ENCODE measurements at places on chromosomes 11 and 22.

- DNase-seq, result no peak
Measured at GRCh38 chr22:19238900-19239299, 52.6 kb downstream of the CLTCL1 start.

DNA sequence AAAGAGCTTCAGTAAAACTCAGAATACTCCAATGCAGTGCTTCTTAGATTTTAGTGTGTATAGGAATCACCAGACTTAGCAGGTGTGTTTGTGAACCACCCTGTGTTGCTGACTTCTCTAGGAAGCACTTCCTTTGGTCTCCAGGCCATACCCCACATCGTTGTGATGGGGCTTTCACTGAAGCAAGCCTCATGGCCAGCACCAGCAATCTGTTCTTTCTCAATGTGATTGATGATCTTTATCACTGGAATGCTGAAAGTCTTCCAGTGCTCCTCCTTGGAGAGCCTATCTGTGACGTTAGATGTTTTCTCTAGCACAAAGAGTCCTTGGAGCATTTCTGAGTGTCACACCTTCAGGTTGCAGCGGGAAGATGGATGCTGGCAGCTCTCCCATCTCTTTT, 280.5 kb downstream of the DDX10 start:
- no peak for DNase-seq

- no peak for DNase-seq
Measured at GRCh38 chr11:113628912-113629311, 77.2 kb downstream of the TMPRSS5 start.

GRCh38 chr11:35412285-35412684, 7.1 kb downstream of the SLC1A2 start:
- peak; percentile 56 for DNase-seq

GRCh38 chr11:77886401-77886800, 65.5 kb downstream of the AAMDC start:
- DNase-seq, result no peak

- DNase-seq, result no peak
Measured at GRCh38 chr11:125588505-125588904, 4.1 kb upstream of the STT3A start.

DNA sequence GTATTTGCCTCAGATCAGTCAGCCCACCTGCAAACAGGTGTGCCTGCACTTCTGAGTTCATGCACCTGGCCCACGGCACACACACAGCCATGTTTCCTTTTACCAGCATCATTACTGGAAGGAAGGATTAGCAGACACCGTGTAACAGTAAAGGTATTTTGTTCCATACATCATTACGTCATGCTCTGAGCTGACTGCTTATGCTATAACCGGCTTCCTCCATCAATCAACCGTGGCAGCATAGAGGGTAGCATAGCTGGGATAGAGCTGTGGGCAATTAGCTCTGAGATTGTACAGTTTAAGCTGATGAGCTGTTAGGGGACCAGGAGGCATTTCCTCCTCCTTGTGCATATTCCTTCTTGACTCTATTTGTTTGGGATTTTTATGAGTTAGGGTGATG, 102.4 kb downstream of the ME3 start:
- no peak for DNase-seq

GRCh38 chr11:123211981-123212380, 16.9 kb upstream of the CLMP start:
- DNase-seq, result no peak

- DNase-seq, result peak; percentile 86
Measured at GRCh38 chr22:50627642-50628542, at the start of gene ARSA. Gene ARSA, minus strand, starts transcription at chr22:50628152. Its CDS starts 373 bp downstream, at chr22:50627779.

- peak; percentile 83 for DNase-seq
Measured at GRCh38 chr11:10322830-10323792, 18.2 kb downstream of the ADM start.

DNA sequence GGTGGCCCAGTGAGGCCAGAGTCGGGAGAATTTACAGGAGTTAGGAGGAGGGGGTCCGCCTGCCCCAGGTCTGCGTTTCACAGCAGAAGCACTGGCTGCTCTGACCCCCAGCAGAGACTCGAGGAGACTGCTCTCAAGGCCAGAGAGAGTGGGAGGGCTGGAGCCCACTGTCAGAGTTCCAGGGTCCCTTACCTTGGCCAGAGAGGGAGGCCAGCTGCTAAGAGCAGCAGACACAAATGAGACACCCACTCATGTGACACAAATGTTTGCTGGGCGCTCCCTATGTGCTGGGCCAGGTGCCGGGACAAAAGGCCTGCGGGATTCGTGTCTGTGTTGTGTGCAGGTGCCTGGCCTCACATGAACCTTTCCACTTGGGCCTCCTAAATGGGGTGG, 2.8 kb upstream of the TNFRSF13C start:
- no peak for DNase-seq

GRCh38 chr11:83004746-83005556, 66.7 kb downstream of the RAB30 start:
- DNase-seq, result no peak

GRCh38 chr11:36594316-36594989, at the start of gene IFTAP:
Gene IFTAP, plus strand, starts transcription at chr11:36594502. Its CDS starts 15,602 bp downstream, at chr11:36610104.
- peak; percentile 98 for DNase-seq

DNA sequence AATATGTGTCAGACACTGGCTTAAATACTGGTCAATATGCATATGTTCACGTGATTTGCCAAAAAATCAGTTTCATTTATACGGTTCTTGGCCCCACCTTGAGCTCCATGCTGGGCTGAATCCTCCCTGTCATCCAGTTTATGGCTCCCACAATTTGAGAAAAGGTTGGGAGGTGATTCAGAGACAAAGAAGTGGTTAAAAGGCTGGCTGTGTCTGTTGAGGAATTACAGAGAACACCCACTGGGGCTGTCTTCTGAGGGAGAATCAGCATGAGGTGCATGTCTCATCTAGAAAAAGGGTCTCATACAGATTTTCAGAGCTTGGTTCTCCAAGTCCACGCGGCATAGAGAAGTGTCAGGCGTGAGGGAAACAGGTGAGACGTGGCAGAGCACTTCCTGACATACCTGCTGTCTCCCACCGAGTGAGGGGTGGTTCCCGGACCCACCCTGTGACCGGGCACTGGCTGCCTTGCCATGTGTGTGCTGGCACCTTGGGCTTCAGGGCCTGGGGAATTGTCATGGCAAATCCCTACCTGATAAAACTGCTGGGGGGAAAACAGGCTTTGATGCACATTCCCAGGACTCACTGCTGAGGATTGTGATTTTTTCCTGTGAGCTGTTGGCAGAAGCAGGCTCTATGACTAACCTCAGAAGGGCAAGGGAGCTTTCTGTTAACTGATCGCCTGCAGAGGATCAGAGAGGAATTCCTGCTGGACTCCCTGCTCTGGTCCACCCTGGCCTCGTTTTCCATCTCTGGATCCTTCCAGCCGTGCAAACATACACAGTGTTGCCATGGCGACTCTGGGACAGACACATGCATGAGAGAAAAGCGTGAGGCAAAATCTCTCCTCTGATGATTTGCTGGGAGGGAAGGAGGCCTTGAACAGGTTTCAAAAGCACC, 223.6 kb downstream of the ADAMTS15 start:
- peak; percentile 91 for DNase-seq

DNA sequence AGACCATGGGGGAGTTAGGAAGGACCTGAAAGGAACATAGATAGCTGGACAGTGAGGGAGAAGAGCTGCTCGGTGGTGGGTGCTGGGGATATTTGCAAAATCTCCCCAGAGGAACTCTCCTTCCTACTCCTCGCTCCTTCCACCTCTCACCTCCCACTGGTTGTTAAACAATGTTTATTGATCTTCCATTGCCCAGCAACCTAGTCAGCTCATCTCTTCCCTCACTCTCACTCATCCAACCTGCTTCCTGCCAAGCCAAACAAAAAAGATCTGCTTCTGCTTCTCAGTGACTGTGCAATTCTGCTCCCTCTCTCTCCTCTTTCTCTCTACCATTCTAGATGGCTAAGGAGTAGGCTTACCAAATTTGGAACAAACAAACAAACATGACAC, 115.0 kb downstream of the SLC1A2 start:
- no peak for DNase-seq

DNA sequence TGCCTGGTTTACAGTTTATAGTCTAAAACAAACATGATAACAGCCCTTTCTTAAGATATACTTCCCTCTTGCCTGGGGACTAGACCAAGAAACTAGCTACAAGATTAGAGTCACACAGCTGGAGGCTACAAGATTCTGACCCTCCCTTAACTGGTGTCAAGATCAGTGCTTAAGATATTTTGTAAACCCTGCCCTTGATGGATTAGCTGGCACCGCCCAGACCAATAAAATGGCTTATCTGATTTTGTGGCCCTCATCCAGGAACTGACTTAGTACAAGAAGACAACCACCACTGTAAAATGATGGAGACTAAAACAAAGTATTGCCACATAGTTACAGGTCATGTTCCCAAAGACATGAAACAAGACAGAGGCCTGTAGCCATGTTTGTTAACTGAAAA, 53.4 kb downstream of the FAM181B start:
- no peak for DNase-seq

GRCh38 chr11:72682858-72683243, 8.6 kb upstream of the PDE2A start:
- no peak for DNase-seq

GRCh38 chr11:110951950-110952503, 239.8 kb upstream of the ARHGAP20 start:
- DNase-seq, result no peak

- no peak for DNase-seq
Measured at GRCh38 chr11:18590571-18590970, 2.0 kb upstream of the UEVLD start.

DNA sequence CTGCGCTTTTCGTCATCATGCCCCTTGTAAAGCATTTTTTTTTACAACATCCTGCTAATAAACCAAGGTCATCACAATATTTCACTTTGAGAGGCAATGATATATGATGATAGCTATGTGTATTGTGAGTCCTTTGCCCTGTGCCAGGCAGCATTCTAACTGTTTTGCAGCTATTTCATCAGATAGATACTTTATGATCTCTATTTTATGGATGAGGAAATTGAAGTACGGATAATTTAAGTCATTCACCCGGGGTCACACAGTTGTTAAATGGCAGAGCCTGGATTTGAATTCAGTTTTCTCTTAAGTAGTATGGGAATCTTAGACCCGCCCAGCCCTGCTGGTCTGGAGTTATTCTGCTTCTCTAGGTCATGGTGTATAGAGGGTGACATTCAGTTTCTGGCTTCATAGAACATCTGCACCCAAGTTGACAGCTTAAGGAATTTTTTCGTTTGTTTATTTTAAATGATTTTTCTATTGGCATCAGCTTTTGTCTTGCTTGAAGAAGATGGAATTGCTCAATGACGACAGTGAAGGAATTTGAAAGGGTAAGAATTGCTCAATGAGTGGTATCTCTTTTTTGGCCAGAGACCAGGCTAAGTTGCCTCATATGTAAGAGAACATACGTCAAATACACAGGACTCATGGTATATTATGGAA, 926 bp downstream of the PRR5L start:
- DNase-seq, result no peak

GRCh38 chr22:27150544-27150941, 493.2 kb downstream of the MIAT start:
- DNase-seq, result peak; percentile 71

- no peak for DNase-seq
Measured at GRCh38 chr22:35202376-35202775, 54.9 kb upstream of the HMGXB4 start.

- no peak for DNase-seq
Measured at GRCh38 chr11:19970944-19971343, 189.3 kb downstream of the DBX1 start.

DNA sequence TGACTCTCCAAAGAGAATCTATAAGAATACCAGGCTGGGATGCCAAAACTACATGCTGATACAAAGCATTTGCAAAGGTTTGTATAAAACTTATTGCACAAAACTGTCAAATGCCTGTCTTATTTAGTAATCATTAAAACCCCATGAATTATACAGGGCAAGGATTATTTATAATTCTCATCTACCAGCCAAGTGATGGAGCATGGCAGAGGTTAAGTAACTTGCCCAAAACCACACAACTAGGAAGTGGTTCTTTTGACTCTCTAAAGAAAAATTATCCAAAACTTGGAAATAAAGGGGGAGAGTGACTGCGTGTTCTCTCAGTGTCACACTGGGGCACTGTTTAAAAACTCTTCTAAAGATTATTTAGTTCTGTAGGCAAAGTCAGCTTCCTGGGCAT, 17.4 kb upstream of the CLMP start:
- no peak for DNase-seq

DNA sequence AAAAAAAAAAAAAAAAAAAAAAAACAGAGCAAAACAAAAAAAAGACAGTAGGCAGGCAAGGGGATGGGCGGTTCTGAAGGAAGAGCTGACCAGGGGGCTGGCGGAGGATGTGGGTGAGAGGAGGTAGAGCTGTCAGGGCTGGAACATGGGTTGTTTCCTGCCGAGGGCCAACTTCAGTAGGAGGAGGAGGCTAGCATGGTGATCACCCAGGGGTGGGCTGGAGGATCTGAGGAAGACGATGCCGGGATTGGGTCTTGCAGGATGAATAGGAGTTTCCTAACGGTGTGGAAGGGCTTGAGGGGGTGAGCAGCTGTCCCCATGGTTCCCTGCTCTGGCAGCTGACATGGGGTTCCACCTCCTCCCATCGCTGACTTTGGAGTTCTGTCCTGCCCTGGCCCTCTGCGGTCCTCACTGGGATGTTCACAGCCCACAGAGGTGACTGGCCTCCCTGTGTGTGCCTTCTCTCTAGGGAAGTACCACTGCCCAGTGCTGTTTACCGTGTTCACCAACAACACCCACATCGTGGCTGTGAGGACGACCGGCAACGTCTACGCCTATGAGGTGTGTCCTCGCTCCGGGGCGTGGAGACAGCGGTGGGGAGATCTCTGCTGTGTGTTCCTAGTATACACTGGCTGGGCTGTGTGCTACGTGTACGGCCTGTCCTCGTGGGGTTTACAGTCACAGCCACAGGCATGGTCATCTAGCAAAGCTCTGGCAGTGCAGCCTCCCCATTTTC, 15.2 kb downstream of the PPIL2 start:
- DNase-seq, result no peak

DNA sequence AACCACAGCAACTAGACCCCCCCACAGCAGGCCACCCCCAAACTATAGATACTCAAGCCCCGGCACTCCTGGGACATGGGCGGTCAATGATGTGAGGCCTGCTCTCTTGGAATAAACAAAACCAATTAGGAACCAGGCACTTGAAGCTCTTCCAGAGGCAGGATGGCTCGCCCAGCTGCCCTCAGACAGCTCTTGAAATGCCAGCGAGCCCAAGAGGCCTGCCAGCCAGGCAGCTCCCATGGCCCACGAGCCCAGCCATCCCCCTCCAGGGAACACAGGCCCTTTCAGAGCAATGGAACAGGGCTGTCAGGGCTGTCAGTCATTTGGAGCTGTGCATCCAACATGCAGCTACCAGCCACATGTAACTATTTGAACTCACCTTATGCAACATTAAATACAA, 34.0 kb upstream of the TFIP11 start:
- DNase-seq, result no peak
